Activated gamma-delta T cell treated with anti-CD3 and anti-CD28 coated beads, Interleukin-2, amount 50 U/mL, for 16 hours (primary cell): ENCODE measurements at places on chromosomes 4 and X.

DNA sequence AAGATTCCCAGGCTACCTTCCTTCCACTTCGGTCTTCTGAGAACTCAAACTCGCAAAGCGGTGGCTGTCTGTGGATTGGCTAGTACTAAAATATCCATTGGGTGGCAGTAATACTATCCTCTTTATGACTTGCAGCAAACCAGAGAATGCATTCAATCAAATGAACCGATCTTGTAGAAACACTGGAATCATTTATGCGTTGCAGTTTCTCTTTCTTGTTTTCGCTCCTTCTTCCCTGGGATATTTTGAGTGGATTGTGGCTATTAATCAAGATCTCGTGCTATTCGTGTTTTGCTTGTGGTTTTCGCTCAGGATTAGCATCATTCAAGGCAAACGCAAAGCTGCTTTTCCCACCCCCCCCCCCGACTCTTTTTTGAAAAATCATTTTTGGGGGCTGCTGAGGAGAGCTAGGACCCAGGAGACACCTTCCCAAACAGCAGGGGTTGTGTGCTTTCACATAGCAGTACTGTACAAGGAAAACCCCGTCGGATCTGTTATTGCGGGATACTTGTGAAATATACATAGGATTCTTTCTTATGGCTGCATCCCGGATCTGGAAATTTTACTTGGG lies at the start of gene IL1RAPL1:
IL1RAPL1 (plus strand) TSS at position 466 of the 571 bp plus-strand sequence.
- DNase-seq, result no peak

GRCh38 chrX:13377550-13377934 lies 57.7 kb upstream of the ATXN3L start:
- no peak for DNase-seq

DNA sequence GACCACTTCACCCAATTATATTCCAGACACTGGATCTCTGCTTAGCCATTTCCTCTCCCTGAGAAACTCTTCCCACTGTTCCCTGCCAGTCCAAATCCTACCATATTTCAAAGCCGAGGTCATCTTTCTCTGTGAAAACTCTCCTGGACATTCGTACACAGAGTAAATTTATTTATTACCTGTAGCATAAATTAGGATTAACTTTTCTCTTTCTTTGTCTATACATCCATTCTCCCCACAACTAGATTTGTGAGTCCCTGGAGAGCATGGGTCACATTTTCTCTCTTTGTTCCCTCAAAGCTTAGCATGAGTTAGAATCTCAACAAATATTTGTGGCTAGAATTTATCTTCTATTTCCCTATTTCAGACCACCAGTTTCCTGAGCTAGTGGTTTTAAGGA lies 27.8 kb upstream of the SMIM10 start:
- no peak for DNase-seq

DNA sequence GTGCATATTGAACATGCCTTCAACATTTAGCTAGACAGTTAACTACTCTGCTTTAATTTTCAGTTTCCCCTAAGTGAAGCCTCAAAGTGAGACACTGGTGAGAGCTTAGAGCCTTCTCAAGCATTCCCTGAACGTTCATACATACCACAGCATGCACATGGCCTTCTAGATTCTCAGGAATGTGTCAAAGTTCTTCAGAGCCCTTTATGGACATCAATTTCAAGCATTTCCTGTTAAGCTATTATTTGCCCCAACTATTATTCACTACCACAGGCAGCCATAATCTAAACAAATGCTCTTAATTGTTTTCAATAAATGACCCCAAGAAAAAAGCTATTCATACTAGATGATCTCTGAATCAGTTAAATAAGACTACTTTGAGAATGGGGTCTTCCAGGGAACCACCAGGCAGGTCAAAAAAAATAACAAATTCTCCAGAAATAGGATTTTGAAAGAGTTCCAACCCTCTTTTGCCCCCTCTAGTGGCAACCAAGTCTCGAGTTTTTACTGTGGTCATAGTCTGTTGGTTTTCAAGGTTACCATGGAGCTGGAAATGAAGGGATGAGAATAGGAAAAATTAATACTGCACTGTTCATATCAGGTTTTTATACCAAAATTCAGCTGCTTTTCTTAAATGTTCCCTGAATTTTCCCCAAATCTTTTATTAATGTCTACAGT lies 235.4 kb downstream of the RAB28 start:
- DNase-seq, result no peak

- no peak for DNase-seq
Observed at GRCh38 chr4:91958596-91958995, 345.2 kb upstream of the GRID2 start.

DNA sequence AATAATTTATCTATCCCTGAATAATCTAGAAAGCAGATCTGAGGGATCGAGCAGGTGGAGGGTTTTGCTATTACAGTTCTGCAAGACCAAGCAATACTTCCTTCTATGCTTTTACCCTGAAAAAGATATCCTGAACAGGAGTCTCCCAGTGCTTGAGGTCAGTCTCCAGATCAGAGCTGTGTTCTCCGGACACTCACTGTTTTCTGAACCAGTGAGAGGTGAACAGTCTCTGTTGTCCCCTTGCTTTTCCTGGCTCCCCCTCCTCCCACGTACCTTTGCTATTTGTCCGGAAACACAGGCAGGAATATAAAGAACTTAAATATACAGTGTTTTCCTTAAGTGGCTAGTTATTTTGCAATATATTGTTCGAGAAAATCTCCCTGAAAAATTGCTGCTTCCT lies 116.6 kb downstream of the ATXN3L start:
- no peak for DNase-seq

- no peak for DNase-seq
Observed at GRCh38 chr4:139645458-139645857, 20.2 kb upstream of the MGST2 start.

DNA sequence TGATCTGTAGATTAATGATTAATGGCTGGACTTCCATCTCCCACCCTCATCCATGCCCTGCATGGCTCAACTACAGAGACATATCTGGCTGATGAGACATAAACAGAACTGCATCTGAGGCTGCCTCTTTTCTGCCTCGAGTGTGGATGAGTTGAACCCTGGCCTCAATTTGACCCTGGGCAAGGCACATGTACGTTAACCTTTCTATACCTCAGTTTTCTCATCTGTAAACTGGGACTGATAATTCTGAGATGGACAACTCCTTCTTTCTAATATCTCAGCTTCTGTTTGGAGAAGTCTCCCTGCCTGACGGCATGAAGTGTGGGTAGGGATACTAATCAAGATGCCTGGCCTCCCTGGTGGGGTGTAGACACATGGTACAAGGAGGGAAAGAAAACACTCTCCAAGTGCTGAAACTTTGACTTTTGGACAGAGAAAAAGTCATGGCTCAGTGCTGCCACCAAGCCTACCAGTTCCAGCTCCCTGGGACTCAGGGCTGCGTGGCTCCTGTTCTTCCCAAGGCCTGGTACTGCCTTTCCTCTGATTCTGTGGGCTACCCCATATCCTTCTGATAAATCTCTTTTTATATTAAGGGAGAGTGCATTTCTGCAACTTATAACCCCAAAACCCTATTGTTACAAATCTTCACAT lies 64.4 kb downstream of the HAUS3 start:
- no peak for DNase-seq

- DNase-seq, result no peak
Observed at GRCh38 chr4:178174756-178175155, 732.5 kb upstream of the AGA start.

DNA sequence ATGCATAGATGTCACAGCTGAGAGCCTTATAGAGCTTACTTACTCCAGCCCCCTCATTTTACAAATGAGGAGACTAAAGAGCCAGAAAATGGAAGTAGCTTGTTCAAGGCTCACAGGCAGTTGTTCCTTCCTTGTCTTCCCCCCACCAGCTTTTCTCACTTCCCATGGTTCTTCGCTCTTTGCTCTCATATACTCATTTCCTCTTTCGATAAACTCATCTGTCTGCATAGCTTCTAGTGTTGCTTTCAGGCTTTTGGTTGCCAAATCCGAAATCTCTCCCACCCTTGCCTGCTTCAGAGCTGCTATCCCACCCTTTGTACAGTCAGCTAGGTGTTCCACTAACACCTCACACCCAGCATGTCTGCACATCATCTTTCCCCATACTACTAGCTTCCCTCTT lies 25.0 kb upstream of the GJB1 start:
- no peak for DNase-seq

- no peak for DNase-seq
Observed at GRCh38 chr4:44736900-44737299, 10.5 kb upstream of the GNPDA2 start.

- no peak for DNase-seq
Observed at GRCh38 chrX:136879001-136879687, 1.4 kb downstream of the RBMX start.

GRCh38 chr4:143539670-143540023 lies 26.1 kb downstream of the SMARCA5 start:
- DNase-seq, result no peak

GRCh38 chr4:40475609-40476008 lies 140.5 kb downstream of the CHRNA9 start:
- DNase-seq, result no peak

- no peak for DNase-seq
Observed at GRCh38 chrX:148867596-148867995, 367.2 kb downstream of the AFF2 start.

GRCh38 chr4:83329521-83330110 lies 5.0 kb downstream of the HPSE start:
- no peak for DNase-seq

GRCh38 chrX:1484638-1485019 lies 31.9 kb upstream of the ASMTL start:
- no peak for DNase-seq

DNA sequence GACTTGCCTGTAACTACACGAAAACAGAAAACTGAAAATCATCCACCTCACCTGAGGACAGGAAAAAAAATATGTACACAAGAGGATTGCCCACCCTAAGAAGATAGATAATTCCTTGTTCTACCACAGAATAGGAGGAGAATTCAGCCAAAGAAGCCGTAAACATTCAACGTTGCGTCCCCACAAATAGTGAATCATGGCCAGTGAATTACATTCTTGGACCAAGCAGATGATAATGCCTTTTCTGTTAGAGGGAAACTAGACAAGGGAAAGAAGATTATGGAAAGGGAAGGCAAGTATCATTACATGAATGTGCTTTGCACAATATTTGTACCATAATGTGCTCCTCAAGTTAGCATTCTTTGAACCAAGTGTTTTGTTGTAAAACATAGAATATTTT lies 95.5 kb upstream of the C1QTNF7 start:
- no peak for DNase-seq

DNA sequence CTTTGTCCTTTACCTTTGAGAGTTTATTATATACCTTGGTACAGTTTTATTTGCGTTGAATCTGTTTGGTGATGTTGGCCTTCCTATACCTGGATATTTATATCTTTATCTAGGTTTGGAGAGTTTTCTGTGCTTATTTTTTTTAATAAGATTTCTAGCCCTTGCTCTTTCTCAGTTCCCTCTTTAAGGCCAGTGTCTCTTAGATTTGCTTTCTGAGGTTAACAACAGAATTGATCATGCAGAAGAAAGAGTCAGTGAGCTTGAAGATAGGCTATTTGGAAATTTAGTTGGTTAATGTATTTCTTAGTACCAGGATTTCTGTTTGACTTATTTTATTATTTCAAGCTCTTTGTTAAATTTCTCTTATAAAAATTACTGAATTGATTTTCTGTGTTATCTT lies 12.7 kb upstream of the TAF7L start:
- no peak for DNase-seq

DNA sequence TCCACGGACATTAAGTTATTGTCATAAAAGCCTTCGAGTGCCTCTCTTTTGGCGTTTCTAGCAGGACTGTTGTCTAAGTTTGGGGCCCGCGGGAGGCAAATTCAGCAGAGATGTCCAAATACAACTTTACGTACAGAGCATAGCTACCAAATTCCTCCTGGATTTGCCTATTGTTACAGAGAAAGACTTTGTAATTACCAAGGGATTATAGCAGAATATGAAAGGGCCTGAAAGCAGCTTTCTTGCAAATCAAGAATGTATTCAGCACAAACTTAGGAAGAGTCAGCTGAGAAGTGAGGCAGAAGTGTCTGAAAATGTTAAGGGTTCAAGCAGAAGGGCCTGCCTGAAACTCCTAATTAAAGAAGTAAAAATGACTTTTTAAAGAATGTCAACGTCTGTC lies 1053.5 kb upstream of the TENM3 start:
- DNase-seq, result no peak

GRCh38 chr4:13907255-13907751 lies 279.8 kb upstream of the BOD1L1 start:
- no peak for DNase-seq

GRCh38 chrX:123695242-123695641 lies 37.6 kb downstream of the THOC2 start:
- no peak for DNase-seq

DNA sequence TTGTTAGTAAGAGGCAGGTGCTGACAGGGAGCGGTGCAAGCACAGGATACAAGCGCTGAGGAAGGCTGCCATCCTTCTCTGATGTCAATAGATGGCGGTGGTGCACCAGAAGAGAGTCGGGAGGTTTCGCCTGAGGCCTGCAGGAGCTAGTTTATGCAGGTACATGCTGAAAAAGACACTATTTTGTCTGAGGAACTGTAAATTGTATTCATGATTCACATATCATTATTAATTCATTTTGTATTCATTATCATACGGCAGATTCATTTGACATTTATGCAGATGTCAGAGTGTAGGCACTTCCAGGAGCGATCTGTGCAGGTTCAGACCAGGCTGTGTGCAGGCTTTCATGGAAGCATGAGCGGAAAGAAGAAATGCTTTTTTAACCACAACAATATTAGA lies 824.0 kb downstream of the STIM2 start:
- no peak for DNase-seq

DNA sequence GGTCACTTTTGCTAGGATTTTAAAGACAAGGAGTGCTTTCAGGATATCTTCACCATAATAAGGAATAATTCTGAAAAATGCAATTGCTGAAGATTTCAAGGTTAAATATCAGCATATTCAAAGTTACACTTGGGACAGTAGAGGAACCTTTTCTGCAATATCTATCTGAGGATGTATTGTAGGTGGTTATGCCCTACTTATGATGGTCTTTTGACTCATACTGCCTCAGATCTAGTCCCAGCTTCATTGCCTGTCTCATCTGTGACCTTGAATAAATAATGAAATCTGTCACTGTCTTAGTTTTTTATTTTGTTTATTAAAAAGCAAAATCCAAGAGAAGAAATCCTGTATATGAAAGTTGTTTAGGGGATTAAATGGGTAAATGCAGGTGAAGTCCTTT lies 2.9 kb downstream of the BANK1 start:
- no peak for DNase-seq

- no peak for DNase-seq
Observed at GRCh38 chr4:7872264-7872771, 67.3 kb downstream of the AFAP1 start.
